Effector memory CD8-positive, alpha-beta T cell (primary cell): ENCODE measurements at places on chromosomes 7 and 10.

DNA sequence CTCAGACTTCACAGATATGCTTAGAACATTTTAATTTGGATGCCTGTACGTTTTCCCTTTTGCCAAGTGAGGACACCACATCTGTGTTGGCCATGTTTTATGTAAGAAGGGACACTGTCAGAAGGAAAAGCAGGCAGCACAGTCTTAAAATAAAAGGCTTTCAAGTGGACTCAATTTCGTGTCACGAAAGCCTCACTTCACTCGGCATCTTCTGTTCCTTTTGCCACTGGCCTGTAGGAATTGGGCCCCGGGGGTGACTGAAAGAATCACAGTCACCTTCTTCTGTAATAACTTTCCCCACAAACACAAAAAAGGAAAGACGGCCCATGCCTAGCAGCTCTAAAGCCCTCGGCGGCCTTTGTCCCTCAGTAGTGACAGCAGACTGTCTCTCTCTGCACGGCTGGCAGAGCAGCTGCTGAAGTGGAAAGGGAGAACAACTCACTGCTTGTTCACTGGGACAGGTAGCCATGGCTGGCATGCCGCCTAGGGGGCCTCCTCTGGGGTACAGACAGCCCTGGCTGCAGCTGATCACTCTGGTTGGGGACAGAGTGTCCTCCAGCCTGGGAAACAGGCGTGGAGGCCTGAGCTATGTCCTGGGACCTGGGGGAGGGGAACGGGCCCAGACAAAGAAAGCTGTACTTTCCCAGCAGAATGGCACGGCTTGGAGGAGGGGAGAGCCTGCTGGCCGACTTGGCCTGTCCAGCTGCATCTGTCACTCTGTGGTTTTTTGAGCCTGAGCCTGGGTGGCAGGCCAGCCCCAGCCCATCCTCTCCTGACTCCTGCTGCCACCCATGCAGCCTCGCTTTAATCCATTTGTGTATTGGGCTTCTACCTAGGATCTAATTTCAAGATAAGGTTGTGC, 4.4 kb downstream of the RASSF4 start:
- no peak for DNase-seq

GRCh38 chr10:57948796-57949195, 318.9 kb downstream of the IPMK start:
- no peak for DNase-seq

DNA sequence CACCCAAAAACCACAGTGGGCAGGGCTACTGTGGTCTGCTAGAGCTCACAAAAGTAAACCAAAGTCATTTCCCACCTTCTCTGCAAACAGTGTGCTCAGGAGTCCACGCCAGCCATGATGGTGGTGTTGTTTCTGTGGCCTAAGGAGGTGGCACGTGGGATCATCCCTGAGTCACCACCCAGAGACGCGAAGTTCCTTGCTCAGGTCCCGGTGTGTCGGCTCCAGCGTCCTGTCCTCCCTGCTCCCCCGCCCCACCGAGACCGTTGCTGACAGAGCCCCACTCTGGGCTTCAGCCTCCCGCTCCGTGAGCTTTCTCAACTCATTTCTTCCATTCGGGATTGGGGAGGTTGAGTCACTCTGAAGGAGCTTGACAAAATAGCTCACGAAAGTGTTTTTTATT, 118.7 kb downstream of the NPTX2 start:
- DNase-seq = no peak

- no peak for DNase-seq
These were observed 37.7 kb downstream of the PPP1R17 start for GRCh38 chr7:31724696-31725095.

DNA sequence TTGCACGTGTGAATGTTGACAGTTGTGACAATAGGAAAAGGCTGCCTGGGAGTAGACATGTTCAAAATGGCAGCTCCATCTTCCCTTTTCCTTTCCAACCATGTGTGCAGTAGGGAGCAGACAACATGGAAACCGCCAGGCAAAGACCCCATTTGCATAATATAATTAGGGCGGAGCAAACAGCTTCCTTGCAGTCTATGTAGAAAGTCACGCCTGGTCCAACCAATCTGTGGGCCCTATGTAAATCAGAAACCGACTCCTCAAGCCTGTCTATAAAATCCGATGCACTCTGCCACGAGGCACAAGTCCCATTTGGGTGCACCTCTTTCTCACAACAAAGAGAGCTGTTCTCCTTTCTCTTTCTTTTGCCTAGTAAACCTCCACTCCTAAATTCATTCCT, 19.6 kb downstream of the NEBL start:
- no peak for DNase-seq

- no peak for DNase-seq
These were observed 401.1 kb downstream of the PARD3 start for GRCh38 chr10:34413756-34414587.

DNA sequence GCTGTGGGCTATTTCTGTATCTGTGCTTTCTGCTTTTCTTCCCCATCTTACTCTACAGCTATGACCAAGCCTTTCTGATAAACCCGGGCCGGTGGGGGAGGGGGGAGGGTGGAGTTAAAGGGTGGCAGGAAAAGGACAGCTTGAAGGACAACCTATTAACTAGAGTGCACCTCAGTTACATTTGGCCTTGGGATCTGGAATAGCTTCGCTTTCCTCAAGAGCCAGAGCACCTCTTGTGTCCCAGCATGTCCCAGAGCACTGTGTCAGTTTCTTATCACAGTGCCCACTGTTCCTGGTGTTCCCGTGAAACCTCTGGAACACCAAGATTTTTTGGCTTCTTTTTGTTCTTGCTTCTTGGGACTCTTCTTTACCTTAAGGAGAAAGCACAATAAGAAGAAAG, 160.6 kb downstream of the NSUN6 start:
- no peak for DNase-seq

DNA sequence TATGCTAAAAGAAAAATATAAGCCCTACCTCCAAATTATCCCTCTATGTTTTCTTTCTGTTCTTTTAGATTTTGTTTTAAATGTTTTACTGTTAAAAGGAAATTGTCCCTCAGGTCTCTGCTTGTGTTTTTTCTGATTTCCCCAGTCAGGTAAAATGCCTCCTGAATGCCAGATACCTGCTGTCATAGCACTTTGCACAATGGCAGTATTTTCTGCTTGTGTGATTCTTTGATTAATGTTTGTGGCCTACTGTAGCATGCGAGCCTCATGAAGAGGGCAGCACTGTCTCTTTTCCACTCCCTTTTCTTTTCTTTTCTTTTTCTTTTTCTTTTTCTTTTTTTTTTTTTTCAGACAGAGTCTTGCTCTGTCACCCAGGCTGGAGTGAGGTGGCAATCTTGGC, 71.2 kb downstream of the TEX36 start:
- DNase-seq = no peak

- peak; percentile 2 for DNase-seq
These were observed at the start of gene TET1 for GRCh38 chr10:68560186-68560942. TET1 (plus strand) TSS chr10:68560337; CDS start chr10:68572339, 12,002 bp downstream.

DNA sequence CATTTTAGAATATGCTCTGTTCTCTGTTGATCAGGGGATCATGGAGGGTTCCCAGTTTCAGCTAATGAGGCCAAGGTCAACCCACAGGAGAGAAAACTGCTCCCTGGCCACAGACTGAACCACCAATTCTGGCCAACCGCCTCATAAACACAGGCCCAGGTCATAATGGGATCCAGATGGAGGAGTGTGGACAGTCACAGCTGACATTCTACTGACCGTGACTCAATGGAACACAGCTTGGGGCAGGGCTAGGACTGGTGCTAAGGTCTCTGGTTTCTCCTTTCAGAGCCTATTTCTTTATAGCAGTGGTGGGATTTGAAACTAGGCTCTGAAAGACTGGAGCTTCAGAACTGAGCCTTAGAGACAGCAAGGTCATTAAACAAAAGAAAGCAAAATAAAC, 68.3 kb downstream of the HIPK2 start:
- DNase-seq = no peak

DNA sequence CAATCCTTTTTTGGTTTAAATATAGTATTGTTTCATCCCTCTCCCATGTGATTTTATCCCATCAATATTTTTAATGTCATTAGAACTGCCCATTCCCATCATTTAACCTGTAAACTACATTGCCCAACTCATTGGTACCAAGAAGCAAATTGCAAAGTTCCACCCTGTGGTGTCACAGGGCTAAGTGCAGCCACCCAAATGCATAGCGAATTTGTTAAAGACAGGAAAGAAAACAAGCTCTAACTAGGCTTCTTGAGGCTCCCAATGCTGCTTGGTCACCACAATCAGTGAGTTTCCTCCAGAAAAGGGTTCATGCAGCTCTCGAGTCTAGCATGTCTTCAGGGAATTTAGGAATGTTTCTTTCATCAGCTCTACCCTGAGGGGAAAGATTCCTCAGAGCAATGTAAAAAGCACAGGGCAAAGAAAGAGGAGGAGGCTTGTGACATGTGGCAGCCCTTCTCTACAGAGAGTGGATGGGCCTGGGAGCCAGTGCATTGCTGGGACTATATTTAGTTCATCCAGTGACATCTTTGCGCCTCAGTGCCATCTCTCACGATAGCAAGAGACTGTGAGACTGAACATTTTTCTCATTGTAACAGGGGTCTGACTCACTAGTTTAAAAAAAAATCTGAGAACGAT, 58.1 kb downstream of the CAV1 start:
- DNase-seq = no peak

DNA sequence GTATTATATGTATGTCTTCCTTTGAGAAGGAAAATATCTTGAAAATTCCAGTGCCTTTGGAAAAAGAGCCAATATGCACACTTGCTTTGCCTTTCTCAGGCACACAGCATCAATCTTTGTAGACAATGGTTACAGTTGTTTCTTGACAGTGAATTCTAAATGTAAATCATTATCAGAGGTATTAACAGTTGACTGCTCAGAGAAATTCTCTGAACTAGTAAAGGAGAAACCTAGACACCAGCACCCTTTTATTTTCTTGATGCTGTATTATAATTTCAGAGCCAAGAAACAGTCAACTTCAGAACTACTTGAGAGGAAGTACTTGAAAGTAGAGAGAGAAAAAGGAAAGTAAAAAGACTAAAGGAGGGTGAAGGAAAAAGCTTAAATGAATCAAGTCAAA, 185.8 kb upstream of the SMIM30 start:
- DNase-seq = no peak

- no peak for DNase-seq
These were observed 585.9 kb downstream of the PTPRN2 start for GRCh38 chr7:158001621-158002320.

DNA sequence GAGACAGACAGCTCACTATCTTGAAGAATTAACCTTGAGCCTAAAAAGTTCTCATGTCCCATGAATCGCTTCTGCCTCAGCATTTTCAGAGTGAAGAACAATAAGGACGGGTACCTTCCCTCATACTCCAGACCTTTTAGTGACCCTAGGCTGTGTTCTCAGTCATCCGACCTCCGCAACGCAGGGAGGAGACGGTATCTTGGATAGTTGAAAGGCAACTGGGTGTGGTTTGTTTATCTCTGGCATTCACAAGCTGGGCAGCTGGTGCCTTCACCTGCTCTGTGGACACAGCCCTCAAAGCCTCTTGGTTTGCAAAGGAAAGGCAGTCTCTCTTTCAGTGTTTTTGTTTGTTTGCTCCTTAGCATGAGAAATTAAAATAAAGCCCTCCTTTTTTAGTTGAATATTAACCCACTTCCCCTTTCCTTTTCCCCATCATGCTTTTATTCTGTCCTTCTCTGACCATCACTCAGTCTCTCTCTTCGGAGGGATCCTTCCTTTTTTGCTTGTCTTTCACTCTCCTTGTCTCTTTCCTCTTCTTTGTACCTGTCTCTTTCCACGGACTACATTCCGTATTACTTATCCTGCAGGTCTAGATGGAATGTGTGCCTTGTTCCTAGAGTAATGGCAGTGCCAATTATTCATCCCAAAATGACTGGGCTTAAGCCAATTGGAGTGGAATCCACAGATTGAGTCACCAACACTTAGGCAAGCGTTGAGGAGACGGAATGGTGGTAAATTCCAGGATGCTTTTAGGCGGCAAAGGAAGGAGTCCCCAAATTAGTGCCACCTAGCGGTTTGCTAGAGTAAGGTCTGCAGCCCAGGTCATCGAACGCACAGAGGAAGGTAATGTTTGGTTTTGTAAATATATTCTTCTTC, 45.8 kb downstream of the PRR15 start:
- no peak for DNase-seq

DNA sequence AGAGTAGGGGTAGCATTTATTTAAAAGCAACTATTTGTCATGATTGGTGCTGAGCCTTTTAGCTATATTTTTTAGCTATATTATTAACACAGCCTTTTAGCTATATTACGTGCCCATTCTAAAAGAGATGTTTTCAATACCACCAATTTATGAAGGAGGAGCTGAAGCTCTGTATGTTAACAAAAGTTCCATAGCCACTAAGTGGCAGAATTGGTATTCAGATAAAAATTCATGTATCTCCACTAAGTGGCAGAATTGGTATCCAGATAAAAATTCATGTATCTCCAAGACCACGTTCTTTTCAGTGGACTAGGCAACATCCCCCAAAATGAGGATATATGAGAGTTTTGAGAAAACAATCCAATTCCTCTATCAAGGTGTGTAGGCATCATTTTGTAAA, 268.6 kb downstream of the HGF start:
- DNase-seq = no peak

GRCh38 chr10:66045859-66046258, 880.0 kb upstream of the LRRTM3 start:
- DNase-seq = no peak

DNA sequence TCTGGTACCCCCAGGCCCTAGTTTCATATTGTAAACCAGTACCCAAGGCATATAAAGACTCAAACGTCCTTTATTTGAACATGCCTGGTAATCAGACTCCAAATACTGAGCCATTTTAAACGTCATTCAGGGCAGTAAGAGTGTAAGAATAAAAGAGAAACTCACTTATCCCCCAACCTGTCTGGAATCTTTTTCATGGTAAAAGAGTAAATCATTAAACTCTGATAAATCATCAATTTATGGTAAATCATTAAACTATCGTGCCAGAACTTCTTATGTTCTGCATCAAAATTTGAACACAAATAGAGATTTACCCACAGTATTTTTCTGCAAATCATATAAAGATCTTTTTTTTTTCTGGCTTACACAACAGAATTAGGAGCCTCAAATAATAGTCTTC, 734.3 kb upstream of the POT1 start:
- no peak for DNase-seq

- DNase-seq = no peak
These were observed 40.0 kb upstream of the INSIG1 start for GRCh38 chr7:155257482-155258225.

- DNase-seq = no peak
These were observed 16.0 kb downstream of the TET1 start for GRCh38 chr10:68576118-68576517.

GRCh38 chr7:50710441-50711154, 72.1 kb downstream of the GRB10 start:
- DNase-seq = no peak

DNA sequence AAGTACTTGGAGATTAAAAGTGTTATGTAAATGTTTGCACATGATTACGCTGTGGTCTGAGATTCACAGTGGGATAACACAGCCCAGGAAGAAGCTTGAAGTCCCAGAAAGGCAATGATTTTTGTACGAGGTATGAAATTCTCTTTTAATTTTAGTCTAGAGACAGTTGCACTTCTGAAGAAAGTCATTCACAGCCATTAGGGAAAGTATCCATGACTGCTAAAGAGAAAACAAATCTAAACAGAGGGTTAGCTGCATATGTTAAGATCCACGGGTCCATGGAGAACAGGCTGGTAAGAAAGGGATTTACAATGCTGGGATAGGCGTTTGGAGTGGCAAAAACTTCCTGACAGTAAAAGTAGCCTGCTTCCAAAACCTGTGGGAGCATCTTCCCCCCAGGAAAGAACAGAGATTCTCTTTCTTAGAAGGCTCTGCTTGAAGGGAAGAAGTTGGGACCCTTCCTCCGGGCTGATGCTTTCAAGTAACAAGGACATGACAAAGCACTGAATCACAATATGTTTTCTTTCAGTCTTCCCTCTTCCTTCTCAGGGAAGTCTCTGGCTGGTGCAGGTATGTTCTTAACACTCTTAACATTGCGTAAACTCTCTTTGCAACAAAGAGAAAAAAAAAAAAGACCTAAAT, 220.8 kb upstream of the CELF2 start:
- DNase-seq = no peak
